Myometrial cell (primary cell): ENCODE measurements at places on chromosomes 3 and 15. TPM values are rescaled to one million over a fixed set of nuclear protein-coding genes. Genes with fewer than 3 reads are reported as not detected.

The GOLGA8G gene
- not detected in 2 replicates for total RNA-seq

The IL5RA gene
- not detected in 2 replicates for total RNA-seq

The IQCF5 gene
- total RNA-seq: not detected in 2 replicates

The GJD2 gene
- not detected in 2 replicates for total RNA-seq

The GOLGA6D gene
- not detected in 2 replicates for total RNA-seq

The GOLGA6L6 gene
- not detected in 2 replicates for total RNA-seq

The BTD gene
- total RNA-seq: 27.8 and 28.0 TPM in 2 replicates

The GUCA1C gene
- not detected in 2 replicates for total RNA-seq

The FHIT gene
- total RNA-seq: not detected in 2 replicates
